Smooth muscle cell of the umbilical artery (primary cell): ENCODE measurements at places on chromosomes 5 and 9. TPM values are rescaled to one million over a fixed set of nuclear protein-coding genes. Genes with fewer than 3 reads are reported as not detected.

SPINK13 gene
- not detected in 2 replicates for total RNA-seq

TMOD1 gene
- total RNA-seq: not detected in 2 replicates

SPACA9 gene
- total RNA-seq: 2.4 and 2.5 TPM in 2 replicates

FAM200C gene
- total RNA-seq: 4.8 and 5.1 TPM in 2 replicates

TAF11L5 gene
- not detected in 2 replicates for total RNA-seq

DAB2 gene
- 46.3 and 76.8 TPM in 2 replicates for total RNA-seq
